ENCODE measurements at places on chromosomes 5 and 9. TPM values are rescaled to one million over a fixed set of nuclear protein-coding genes. Genes with fewer than 3 reads are reported as not detected.

DNA sequence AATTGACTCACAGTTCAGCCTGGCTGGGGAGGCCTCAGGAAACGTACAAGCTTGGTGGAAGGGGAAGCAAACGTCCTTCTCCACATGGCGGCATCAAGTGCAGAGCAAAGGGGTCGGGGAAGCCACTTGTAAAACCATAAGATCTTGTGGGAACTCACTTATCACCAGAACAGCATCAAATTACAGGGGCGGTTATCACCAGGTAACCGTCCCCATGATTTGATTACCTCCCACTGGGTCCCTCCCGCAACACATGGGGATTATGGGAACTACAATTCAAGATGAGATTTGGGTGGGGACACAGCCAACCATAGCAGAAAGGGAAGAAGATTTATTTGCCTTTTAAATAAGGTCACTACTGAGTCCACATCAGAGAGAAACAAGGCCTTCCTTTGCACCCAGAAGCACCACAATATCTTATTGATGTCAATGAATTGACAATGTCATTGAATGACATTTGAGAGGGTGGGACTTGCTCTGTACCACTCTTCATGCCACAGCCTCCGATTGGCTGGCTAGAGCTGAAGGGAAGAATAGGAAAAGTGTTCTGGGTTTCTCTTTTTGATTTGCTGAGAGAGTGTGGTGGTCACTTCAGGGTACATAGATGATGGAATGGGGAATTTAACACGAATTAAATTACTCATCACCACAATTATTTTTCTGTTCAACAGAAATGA lies 11.0 kb downstream of the SKP2 start:
- H3K36me3 ChIP-seq: peaks cover 63% of the 10 kb centered on the region
- no peaks in the 10 kb centered on the region for H3K27me3 ChIP-seq
- DNase-seq: no peak
- no peak overlapping the region for H3K4me3 ChIP-seq
- H3K27ac ChIP-seq: no peak overlapping the region
- H3K4me1 ChIP-seq: peaks cover 2% of the 10 kb centered on the region

DNA sequence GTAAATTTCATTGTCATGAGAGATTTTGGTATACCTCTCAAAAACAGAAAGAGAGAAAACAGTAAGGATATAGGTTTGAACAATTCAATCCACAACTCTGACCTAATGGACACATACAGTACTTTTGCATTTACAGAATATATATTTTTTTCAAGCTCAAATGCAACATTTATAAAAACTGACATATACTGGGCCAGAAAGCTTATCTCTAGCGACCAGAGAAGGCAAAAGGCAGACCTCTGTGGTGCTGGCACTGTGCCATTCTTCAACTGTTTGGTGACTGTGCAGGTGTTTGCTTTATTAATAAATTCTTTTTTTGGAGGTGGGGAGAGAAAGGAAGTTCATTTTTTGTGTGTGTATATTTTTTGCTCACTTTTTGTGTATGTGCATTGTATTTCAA lies 6.0 kb upstream of the PLAC8L1 start:
- peaks cover 32% of the 10 kb centered on the region for H3K36me3 ChIP-seq
- no peak for DNase-seq
- no peaks in the 10 kb centered on the region for H3K4me1 ChIP-seq
- no peak overlapping the region for H3K27ac ChIP-seq

DNA sequence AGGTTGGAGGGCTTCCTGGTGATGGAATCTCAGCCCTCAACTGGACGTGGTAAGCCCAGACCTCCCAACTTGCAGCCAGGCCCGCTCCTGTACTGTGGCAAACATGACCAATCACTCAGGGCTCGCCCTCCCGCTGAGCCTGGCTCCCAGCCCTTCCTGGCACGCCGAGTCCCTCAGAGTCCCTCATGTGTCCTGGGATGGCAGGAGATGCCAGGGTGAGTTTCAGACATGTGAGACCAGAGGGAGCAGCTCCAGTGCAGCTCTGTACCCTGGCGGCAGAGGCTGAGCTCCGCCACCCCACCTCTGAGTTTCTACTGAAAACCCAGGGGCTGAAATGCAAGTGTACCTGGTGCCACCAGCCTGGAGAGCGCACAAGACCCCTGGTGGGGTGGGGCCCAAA lies 42.0 kb upstream of the RXRA start:
- no peak overlapping the region for H3K4me3 ChIP-seq
- no peaks in the 10 kb centered on the region for H3K27me3 ChIP-seq
- no peak overlapping the region for H3K27ac ChIP-seq
- no peaks in the 10 kb centered on the region for H3K36me3 ChIP-seq
- no peak for DNase-seq

DNA sequence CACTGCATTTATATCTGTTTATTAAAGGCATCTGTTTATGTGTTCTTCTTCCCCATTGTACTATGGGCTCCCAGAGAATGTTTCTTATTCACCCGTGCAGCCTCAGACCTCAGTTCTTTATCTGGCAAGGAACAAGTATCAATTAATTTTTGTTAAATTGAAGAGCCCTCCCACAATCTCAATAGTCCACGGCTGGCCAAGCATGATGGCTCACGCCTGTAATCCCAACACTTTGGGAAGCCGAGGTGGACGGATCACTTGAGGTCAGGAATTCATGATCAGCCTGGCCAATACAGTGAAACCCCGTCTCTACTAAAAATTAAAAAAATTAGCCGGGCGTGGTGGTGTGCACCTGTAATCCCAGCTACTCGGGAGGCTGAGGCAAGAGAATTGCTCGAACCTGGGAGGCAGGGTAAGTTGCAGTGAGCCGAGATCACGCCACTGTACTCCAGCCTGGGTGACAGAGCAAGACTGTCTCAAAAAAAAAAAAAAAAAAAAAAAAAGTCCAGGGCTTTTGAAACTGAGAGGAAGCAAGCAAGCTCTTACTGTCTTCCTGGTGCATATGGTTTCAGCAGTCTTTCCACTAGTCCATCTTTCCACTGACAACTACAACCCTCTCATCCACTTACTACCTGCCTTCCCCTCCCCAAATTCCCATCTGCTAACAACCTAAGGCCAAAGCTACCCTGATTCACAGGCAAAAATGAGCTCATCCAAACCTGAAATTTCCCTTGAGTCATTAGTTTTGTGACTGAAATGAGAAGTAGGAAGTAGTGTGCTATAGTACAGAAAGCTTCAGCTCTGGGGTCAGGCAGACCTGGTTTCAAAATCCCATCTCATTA lies 2.3 kb upstream of the HK3 start:
- H3K27me3 ChIP-seq: no peaks in the 10 kb centered on the region
- DNase-seq: no peak
- peaks cover 38% of the 10 kb centered on the region for H3K36me3 ChIP-seq
- no peak overlapping the region for H3K27ac ChIP-seq
- no peak overlapping the region for H3K4me3 ChIP-seq

- peaks cover 4% of the 10 kb centered on the region for H3K27me3 ChIP-seq
- H3K4me1 ChIP-seq: no peaks in the 10 kb centered on the region
- H3K36me3 ChIP-seq: no peaks in the 10 kb centered on the region
- DNase-seq: no peak
- H3K4me3 ChIP-seq: no peak overlapping the region
- no peak overlapping the region for H3K27ac ChIP-seq
These were observed 9.8 kb upstream of the ADRA1B start for GRCh38 chr5:159906463-159906862.

GRCh38 chr9:19381656-19382055 lies 1.6 kb upstream of the RPS6 start:
- peaks cover 21% of the 10 kb centered on the region for H3K4me1 ChIP-seq
- H3K4me3 ChIP-seq: no peak overlapping the region
- DNase-seq: no peak
- peaks cover 23% of the 10 kb centered on the region for H3K36me3 ChIP-seq
- no peaks in the 10 kb centered on the region for H3K27me3 ChIP-seq

DNA sequence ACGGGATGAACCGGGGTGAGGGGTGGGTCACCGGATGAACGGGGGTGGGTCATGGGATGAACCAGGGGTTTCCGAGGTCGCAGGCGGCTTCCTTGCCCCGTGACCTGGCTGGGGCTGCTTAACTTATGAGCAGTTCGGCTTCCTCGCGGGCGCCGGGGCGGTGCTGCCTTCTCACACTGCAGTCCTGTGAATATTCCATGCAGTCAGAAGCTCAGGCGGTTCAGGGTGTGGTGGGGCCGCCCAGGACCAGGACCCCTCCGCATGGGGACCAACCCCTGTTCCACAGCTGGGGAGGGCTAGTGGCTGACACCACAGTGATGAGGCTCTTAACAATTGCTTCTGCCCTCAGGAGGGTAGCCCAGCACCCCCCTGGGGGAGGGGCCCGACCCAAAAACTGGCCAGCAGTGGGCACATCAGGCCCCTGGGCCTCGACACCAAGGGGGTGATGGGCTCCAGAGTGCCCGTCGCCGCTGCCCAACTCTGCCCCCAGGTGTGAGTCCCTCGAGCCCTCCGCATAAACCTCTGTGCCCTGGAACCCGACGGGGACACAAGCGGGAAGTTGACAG lies 30.9 kb upstream of the SLC9A3 start:
- no peak for DNase-seq
- H3K27ac ChIP-seq: no peak overlapping the region
- H3K4me3 ChIP-seq: no peak overlapping the region
- no peaks in the 10 kb centered on the region for H3K36me3 ChIP-seq
- no peaks in the 10 kb centered on the region for H3K27me3 ChIP-seq

GRCh38 chr9:14903040-14903439 lies 7.2 kb downstream of the FREM1 start:
- no peaks in the 10 kb centered on the region for H3K4me1 ChIP-seq
- H3K27ac ChIP-seq: no peak overlapping the region
- DNase-seq: no peak
- H3K27me3 ChIP-seq: no peaks in the 10 kb centered on the region

- H3K4me3 ChIP-seq: no peak overlapping the region
- no peak for DNase-seq
- H3K36me3 ChIP-seq: no peaks in the 10 kb centered on the region
- no peak overlapping the region for H3K27ac ChIP-seq
- H3K4me1 ChIP-seq: no peaks in the 10 kb centered on the region
These were observed 299.9 kb upstream of the RFX3 start for GRCh38 chr9:3825721-3826120.

DNA sequence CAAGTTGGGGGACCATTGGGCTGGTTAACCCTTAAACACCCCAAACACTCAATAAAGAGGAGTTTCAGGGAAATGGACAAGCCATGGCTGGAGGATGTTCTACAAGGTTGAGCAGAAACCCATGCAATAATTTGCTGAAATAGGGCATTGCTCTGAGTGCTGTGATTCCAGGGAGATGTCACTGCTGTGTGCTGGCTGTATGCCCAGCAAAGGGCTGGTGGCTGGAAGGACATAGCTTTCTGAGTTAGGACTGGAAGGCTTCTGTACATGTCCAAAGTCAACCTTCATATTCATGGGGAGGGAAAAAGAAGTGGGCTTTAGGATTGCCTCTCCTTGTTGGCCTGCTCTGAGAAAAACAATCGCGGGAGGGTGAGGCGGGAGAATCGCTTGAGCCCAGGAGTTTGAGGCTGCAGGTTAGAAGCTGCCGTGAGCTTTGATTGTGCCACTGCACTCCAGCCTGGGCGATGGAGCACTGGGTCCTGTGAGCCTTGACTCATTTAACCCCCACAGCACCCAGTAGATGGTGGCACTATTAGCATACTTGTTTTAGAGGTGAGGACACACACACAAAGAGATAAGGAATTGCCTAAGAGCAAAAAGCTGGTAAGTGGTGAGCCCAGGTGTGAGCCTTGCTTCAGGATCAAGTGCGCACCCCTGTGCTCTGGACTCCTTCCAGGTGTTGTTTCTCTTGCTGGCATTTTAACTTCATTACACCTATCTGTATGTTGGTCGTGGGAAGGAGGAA lies 20.4 kb downstream of the IL12B start:
- H3K4me3 ChIP-seq: no peak overlapping the region
- no peaks in the 10 kb centered on the region for H3K36me3 ChIP-seq
- no peak for DNase-seq
- H3K27me3 ChIP-seq: peaks cover 26% of the 10 kb centered on the region
- no peak overlapping the region for H3K27ac ChIP-seq

DNA sequence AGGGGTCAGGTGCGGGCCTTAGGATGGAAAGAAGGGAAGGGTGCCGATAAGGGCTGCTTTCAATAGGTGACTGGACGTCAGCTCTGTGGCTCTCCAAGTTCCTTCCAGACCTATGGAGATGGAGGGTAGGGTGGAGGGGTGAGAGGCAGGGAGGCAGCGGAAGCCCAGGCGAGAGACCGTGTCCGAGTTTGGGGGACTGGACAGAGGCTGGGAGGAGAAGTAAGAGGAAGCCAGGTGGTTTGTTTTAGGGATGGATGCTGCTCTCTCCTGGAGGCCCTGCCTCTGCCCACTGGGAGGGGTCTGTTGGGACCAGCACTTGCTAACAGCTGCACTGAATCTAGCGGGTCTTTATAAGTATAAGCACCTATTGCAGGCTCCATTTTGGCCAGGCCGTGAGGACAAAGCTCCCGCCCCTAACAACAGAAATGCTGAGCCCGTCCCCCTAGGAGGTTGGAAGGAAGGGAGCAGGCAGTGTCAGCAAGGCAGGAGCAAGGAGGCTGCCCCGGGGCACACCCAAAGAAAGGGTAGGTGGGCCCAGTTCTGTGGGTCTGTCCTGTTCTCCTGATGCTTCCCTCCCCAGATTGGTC lies 167.5 kb downstream of the DAB2IP start:
- no peaks in the 10 kb centered on the region for H3K4me1 ChIP-seq
- no peak overlapping the region for H3K4me3 ChIP-seq
- H3K27ac ChIP-seq: no peak overlapping the region
- no peaks in the 10 kb centered on the region for H3K36me3 ChIP-seq
- DNase-seq: no peak

DNA sequence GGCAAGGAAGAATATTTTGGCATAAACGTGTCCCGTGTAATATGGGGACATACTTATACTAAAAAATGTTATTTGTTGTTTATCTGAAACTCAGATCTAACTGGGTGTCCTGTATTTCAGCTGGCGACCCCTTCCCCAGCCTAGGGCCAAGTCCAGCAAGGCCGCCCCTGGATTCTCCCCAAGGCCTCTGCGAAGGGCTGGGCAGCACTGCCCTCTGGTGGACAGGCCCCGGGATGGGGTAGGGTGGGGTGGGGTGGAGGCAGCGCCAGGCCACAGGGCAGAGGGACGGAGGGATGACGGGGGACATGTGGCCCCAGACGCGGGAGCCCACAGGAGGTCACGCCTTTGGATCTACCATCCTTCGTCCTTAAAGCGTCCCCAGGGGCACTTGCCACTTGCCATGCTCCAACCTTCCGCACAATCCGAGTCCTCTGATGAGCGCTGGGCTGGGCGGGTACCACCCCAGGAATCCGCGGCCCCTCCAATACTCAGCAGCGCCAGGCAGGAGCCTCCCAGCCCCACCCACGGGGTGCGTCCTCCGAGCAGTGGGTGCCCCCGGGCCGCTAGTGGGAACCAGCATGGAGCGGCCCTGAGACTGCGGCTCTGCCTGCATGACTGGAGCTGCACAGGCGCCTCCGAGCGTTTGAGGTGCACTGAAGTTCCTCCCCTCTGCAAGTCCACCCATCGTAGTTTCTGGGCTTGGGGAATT lies 7.1 kb upstream of the AGPAT2 start:
- H3K4me1 ChIP-seq: no peaks in the 10 kb centered on the region
- no peaks in the 10 kb centered on the region for H3K27me3 ChIP-seq
- no peak for DNase-seq

GRCh38 chr9:98870782-98871557 lies 63.5 kb downstream of the GALNT12 start:
- no peak overlapping the region for H3K27ac ChIP-seq
- H3K27me3 ChIP-seq: peaks cover 4% of the 10 kb centered on the region
- H3K36me3 ChIP-seq: no peaks in the 10 kb centered on the region
- DNase-seq: no peak
- H3K4me3 ChIP-seq: no peak overlapping the region

Gene GLIPR2
- 55.7 TPM for total RNA-seq

Gene GABRG2
- not detected for total RNA-seq

Gene LCN6
- not detected for total RNA-seq

Gene ABO
- total RNA-seq: 0.62 TPM

Gene SCGB3A2
- not detected for total RNA-seq

Gene TEX48
- total RNA-seq: not detected

Gene NME5
- total RNA-seq: not detected

Gene VCAN
- not detected for total RNA-seq

Gene ZNF483
- 22.1 TPM for total RNA-seq

Gene SURF6
- total RNA-seq: 14.6 TPM

All from CD4-positive, CD25-positive, alpha-beta regulatory T cell (primary cell).